Muscle of leg (tissue), 16 donors: ENCODE measurements at places on chromosomes 7 and 10.

DNA sequence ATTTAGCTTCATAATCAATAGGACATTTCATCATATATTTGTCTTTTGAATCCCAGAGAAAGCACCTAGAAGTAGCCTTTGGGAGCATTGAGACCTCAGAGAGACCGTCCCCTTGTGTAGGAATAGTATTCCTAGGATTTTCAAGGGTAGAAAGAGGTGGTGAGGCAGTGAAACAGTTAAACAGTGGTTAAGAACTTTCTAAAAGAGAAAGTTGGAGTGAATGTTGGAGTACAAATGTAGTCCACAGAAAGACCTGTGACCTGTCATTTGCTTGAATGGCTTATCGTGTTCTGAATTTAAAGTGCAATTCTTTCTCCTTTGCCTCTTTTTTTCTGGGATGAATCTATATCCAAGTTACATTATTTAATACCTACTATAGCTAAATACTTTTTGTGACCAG is 30.0 kb downstream of the GBF1 start:
- DNase-seq, result no peak

DNA sequence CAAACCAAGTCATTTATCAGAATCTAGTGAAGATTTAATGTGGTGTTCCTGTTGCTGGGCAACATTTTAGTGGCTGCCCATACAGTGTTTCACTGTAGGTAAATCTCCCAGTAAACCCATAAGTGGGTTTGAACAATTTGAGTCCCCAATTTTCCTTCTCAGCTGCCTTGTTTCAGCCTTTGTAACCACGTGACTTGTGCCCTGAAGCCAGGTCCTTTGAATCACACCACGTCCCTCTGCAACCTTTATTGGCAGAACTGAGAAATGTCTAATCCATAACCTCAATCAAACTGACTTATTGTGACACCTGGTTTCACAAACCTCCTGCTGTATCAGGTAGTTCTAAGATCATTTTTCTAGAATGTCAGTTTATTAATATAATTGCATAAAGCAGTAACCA is 30.1 kb downstream of the SND1 start:
- DNase-seq, result no peak

DNA sequence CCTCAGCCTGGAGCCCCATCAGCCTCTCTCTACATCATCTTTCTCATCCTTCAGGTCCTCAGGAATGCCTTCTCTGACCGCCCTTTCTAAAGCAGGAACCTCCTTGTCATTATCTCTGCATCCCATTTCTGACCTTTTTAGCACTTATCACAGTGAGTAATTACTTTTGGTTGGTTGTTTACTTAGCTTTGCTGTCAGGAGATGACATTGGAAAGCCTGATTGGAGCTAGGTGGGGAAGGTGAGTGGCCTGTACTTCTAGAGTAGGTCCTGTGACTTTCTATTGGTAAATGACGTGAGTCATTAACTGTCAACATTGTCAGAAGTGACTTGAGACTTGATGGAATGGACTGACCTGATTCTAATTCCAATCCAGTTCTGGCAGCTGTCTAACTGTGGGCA is 9.3 kb upstream of the SLC25A13 start:
- no peak for DNase-seq

- DNase-seq, result no peak
Observed at GRCh38 chr7:114620208-114620607, 205.6 kb downstream of the FOXP2 start.

DNA sequence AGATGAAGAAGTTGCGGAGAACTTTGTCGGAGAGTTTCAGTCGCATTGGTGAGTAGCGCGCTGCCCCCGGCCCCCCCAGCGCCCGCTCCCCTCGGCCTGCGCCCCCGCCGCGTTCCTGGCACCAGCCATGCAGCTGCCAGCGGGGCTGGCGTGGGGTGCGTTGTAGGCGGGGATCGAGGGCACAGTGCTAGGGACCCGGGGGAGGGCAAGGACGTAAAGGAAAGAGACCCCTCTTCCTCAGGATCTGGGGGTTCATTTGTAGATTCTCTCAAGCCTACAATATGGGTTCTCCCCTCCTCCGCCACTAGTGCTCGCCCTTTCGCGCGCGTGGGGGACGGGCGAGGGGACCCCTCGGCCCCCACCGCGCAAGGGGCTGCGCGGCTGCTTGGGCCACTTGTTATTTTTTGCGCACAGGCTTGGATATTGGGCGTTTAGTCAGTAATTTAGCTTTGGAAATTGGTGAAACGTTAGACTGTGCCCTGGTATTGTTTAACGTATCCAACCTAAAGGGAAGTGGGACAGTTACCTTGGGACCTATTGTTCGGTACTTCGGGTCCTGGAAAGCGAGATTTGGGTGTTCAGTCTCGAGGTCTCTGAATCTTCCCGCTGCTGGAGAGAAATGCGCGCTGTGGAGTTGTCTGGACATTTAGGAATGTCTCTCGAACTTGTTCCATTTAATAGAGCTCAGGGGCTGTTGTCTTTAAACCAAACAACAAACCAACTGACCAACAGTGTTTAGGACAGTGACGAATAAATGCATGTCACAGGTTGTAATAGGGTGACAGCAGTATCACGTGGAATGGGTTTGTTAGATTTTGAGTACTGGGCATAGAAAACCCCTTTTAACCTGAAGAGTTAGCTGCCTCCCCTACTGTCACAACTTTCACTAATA is 796 bp downstream of the CDK14 start:
- DNase-seq, result peak; percentile 73

DNA sequence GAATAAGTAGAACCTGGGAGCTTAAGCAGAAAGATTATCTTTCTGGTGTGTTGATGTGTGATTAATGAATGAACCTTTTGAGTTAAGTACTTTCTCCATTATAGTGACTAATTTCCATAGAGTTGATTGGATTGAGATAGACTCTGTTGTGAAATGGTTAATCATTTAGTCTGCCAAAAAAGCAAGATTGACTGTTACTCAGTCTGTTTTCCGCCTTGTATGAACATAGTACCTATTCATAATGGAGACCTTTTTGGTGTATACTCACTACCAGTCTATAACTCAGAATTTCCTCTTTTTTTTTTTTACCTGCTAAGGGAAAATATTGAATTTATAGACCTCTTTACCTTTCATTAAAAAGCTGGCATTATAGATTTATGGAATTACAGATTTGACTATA is 14.4 kb upstream of the NPVF start:
- no peak for DNase-seq

DNA sequence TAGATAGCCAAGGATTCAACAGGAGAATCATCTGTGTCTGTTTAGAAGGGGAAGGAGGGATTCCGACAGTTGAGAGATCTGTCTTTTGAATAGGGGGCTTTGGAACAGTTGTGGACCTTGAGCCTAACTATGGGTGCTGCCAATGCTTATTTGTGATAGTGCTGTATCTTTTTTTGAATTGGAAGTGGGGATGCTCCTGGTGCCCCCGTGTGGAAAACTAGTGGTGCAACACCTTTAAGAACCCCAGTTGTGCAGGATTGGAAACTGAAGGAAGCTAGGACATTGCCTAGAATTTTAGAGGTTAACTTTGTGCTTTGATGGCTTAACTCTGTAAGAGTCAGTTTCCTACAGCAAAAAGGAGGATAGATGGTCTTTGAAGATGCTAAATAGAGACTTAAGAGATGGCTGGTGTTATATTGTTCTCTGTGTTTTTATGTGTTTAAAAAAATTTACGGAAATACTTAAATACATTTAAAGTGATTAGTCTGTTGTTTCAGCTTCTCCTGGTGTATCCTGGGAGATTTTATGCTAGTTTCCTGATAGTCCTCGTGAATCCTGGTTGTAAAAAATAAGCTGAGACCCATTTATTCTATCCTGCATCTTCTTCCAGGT is 69.3 kb downstream of the AP3M1 start:
- DNase-seq, result peak; percentile 69

DNA sequence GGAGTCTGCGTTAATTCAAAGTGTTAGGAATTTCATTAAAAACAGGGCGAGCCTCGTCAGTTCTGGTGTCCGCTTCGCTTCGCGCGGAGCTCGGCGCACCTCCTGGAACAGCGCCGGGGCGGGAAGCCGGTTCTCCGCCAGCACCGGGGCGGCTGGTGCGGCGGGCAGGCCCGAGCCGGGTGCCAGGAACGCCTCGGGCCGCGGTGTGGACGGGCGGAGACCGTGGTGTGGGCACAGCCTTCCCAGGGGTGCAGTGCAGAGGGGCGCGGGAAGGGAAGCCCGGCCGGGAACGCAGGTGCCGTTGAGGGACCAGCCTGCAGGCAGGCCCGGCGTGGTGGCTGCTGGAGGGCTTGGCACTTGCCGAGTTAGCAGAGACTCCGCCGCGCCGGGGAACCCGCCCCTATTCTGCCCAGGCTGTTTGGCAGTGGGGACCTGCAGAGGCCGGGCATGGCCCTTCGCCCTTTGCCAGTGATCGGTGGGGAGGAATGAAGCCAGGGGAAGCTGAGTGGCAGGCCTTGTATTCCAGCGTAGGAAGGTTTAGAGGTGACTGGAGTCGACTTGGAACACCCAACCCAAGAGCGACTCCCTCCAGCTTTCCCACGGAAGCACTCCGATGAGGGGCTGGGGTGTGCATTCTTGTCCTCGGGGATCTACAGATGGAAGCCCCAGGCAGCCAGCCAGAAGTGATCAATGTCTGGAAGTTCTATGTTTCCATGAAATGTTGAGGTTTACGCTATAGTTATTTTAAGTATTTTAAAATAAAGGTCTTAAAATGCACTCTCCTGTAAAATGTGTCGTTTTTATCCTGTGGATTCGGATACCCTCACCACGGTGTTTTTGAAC is 945 bp upstream of the RHEB start:
- DNase-seq, result peak; percentile 49

DNA sequence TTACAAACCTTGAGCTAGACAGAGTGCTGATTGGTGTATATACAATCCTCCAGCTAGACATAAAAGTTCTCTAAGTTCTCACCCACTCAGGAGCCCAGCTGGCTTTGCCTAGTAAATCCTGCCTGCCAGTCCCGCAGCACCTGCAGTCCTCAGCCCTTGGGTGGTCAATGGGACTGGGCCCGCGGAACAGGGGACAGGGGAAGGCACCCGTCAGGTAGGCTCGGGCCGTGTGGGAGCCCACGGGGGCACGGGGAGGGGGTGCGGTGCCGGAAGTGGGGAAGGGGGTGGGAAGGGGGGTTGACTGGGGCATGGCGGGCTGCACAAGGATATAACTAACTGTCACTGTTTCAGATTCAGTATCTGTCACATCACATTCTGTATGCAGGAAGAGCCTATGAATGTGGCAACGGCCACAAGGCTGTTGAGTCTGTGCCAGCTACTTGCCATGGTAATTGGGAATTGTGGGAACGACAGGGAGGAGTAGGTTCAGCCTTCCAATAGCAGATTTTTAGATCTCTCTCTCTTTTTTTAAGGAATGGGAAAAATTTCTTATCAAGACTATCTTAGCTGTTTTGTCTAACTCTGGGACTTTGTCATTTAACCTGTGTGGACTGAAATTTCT is 205.1 kb upstream of the PLPP4 start:
- DNase-seq, result no peak

- DNase-seq, result no peak
Observed at GRCh38 chr10:131578472-131578970, 267.0 kb upstream of the TCERG1L start.

DNA sequence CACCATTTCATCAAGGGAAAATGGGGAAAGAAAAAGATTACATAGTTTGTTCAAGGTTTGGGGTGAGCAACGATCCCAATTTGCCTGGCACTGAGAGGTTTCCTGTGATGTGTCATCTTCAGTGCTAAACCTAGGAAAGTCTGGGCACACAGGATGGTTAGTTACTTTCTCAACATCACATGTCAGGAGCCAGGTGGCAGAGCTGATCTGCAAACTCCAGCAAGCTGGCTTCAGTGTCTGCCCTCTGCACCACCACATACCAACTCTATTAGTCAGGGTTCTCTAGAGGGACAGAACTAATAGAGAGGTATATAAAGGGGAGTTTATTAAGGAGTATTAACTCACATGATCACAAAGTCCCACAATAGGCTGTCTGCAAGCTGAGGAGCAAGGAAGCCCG is 11.3 kb downstream of the ADAM12 start:
- no peak for DNase-seq

DNA sequence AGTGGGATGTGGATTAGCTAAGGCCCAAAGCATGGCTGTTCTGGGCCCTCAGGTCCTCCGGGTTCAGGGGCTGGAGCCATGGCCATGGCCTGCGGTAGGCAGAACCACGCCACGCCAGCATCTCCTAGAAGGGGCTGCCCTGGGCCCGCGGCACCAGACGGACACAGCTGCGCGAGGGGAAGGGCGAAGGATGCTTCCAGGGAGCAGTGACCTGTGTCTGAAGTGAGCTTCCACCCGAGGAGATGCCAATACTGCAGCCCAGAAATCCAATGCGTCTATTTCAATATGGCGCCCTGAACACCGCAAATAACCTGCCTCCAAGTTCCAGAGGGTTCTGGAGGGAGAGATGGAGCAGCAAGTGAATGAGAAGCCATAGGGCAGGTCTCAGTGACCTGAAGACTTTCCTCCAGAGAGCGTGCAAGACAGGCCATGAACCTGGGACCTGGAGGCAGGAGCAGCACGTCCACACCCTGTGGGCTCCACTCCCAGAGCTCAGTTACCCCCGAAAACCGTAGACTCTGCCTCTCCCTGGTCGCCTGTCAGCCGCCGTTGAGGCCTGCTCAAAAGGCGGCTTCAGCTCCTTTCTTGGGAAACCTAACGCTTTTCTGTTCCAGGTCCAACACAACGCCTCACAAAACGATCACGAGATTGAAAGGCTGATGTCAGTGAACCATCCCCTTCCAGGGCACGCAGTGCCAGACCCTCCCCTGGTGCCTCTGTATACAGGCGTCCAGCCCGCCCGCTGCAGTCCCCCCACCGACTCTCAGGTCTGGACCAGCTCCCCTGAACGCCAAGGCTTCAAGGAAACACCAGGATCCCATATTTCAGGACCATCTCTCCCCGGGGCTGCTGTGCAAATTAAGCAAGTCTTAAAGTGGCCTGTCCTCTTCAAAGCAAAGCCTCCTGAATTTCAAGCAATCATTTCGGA is 37.4 kb downstream of the AMZ1 start:
- no peak for DNase-seq
